Right kidney (tissue), 9 donors: ENCODE measurements at places on chromosomes 6 and 20.

- no peak for DNase-seq
Measured at GRCh38 chr20:400128-400453, 8.0 kb upstream of the RBCK1 start.

DNA sequence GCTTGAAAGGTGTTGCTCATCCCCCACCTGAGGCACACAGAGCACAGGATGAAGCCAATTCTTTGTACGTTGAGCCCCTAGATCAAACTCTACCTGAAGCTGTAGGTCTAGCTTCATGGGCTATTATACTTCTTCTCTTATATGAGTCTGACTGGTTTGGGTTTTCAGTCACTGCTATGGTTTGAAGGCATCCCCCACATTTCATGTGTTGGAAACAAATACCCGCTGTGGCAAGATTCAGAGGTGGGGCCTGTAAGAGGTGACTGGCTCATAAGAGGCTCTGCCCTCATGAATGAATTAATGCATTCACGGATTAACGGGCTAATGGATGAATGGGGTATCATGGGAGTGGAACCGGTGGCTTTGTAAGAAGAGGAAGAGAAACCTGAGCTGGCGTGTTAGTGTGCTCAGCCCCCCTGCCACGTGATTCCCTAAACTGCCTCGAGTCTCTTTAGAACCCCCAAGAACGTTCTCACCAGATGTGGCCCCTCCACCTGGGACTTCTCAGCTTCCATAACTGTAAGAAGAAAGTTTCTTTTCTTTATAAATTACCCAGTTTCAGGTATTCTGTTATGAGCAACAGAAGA lies 39.2 kb downstream of the PREX1 start:
- no peak for DNase-seq

- no peak for DNase-seq
Measured at GRCh38 chr20:63191400-63191799, 24.5 kb downstream of the YTHDF1 start.

- DNase-seq = no peak
Measured at GRCh38 chr6:44463728-44464450, 76.4 kb downstream of the CDC5L start.

DNA sequence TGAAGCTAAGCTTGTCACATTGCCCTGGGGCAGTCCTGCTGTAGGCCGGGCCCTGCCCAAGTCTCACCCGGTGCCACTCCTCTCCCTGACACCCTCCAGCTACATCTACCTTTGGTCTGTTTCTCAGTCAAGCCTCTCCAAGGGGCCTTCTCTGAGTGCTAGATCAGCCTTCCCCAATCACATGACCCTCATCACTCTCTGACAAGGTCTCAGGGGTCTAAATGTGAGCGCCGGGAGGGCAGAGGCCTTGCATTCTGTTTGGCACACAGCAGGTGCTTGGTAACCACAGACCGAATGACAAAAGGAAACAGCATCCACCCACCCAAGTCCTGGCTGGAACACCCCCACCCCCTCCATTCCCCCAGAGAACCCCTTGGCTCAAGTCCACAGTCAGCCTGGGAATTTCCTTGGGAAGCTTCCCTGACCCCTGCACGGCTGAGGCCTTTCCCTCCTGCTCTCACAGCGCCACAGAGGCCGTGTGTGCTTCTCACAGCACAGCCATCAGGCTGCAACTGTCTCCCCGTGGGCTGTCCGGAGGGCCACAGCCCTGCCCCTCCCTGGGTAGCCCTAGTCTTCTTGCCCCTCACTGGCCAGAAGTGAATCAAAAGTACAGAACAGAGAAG lies 32.9 kb downstream of the PKIG start:
- no peak for DNase-seq

DNA sequence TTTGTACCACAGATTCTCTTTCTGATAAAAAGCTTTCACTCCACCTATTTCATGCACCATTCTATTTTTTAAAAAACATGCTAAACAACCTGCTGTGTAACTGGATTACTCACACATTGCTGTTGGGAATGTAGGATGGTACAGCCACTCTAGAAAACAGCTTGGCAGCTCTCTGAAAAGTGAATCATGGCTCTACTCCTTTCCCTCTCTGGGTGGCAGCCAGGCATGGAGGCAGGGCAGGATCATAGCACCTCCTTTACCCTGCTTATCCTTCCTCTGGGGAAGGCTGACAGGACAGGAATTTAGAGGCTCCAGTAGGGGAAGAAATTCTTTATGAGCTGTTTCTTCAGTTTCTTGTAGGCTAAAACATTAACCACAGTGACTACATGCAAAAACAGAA lies 6.7 kb upstream of the VNN2 start:
- DNase-seq = no peak

- no peak for DNase-seq
Measured at GRCh38 chr6:167781868-167782267, 44.8 kb upstream of the AFDN start.

DNA sequence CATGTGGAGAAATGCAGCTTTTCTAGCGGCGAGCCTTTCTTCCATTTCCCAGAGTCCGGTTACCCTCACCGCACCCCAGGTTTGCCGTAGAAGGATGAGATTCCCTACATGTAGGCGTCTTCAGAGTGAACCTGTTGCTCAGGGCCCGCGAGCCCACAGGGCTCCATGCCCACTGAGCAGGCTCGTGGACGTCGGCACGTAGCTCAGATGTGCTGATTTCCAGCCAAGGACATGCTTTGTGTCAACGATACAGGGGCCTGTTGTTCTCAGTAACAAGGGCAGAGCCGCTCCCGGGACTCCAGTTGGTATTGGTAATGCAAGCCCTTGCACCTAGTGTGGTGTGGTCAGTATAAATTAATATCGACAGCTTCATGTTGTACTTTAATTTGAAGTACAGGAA lies 159.6 kb downstream of the MTHFD1L start:
- no peak for DNase-seq

- DNase-seq = no peak
Measured at GRCh38 chr6:61887423-61887822, 398.6 kb downstream of the KHDRBS2 start.

DNA sequence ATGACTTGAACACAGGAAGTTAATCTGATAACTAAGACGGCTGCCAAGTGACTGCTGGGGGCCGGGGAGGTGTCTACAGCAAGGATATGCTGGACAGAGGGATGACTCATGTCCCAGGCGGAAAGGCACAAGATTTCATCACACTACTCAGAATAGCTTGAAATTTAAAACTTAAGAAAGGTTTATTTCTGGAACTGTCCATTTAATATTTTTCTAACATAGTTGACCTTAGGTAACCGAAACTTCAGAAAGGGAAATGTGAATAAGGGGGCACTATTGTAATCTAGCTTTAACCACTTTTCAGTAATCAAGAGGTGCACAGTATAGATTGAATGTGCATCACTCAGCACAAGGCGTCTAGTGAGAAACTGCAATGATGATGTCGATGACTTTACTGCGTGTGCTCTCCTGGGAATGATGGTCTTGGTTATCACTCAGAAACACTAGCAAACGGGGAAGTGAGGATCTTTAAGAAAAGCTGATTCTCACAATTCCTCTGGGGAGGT lies 171.5 kb downstream of the QKI start:
- DNase-seq = no peak
